Stimulated activated naive CD8-positive, alpha-beta T cell treated with anti-CD3 and anti-CD28 coated beads, Interleukin-15, amount 100 ng/mL, for 72 hours (primary cell): ENCODE measurements at places on chromosomes 2 and 18.

- DNase-seq: no peak
Observed at GRCh38 chr2:20207051-20207450, 17.9 kb downstream of the SDC1 start.

GRCh38 chr18:63844254-63844653, 43.3 kb upstream of the SERPINB2 start:
- no peak for DNase-seq

- DNase-seq: no peak
Observed at GRCh38 chr2:144448389-144449027, 71.4 kb downstream of the ZEB2 start.

- DNase-seq: no peak
Observed at GRCh38 chr2:215900843-215901242, 112.5 kb downstream of the MREG start.

DNA sequence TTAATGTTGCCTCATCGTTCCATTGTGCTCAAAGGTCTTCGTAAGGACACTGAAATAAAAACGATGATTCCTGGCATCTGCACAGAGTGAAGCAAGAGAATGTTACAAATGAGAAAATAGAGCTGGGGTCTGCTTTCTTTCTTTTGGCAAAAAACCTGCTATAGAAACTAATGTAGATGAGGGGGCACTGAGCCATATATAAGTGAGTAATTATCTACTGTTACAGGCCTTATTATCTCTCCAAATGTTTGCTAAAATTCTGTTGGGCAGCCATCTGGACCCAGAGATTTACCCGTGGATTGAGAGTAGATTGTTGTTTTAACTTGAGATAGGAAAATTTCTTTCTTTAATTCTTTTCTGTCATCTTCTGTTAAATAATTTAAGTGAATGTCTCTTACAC, 472.5 kb upstream of the PIK3C3 start:
- no peak for DNase-seq

GRCh38 chr18:74198453-74198852, 50.1 kb downstream of the TIMM21 start:
- DNase-seq: no peak

DNA sequence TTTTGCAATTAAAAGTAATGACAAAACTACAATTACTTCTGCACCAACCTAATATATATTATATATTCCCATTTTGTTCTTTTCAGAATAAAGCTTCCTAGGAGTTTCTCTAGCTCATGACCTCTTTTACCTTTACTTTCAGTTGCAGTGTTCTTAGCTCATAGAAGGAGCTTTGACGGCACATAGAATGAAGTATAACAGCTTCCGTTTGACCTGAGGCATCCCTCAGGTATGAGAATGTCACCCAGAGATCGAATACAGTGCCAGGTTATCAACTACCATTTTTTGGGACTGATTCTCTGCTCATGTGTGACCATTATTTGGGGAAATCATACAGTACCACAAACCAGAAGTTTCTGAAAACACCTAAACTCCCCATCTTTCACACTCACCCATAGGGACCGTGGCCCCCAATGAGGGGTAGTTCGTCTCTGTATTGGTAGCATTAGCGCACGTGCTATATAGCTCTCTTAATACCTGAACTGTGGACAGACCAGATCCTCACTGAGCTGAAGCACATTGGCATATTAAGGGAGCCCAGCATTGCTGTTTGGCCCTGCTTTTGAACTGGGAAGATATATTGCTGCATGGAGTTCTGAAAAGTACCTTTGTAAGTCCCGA, 123.0 kb downstream of the SPTBN1 start:
- DNase-seq: no peak

DNA sequence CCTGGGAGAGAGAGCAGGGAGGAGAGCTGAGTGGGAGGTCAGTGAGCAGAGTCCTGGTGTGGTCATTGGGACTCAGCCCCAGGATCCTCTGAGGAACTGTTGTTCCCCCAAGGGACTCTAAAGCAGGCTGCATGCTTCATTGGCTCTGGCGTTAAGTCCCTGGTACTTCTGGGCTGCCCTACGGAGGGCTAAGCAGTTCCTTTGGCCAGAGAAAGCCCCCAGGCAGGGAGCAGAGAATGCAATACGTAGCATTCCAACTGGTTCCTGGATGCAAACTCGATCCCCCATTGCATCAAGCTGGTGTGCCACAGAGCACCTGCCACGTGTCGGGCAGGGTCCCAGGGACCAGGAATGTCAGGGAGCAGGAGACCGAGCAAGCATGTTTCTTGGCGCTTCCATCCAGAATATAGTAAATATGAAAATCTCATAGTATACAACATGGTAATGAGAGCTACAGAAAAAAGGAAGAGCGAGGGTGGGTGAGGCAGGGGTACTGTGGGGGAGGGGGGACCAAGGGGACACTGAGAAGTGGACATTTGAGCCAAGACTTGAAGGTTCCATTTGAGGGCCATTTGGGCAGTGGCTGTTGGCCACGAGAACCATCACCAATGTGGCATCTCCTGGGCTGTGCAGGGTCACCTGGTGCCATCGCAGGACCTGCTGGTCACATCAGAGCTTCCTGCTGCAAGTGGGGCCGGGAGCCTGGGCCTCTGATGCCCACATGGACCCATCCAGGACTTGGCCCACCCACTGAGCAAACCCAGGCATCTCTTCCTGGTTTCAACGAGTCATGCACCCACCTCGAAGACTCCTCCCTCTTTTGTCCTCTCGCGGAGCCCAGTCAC, 160.4 kb downstream of the ASB1 start:
- DNase-seq: no peak

GRCh38 chr2:188181884-188182283, 109.8 kb upstream of the GULP1 start:
- DNase-seq: no peak

DNA sequence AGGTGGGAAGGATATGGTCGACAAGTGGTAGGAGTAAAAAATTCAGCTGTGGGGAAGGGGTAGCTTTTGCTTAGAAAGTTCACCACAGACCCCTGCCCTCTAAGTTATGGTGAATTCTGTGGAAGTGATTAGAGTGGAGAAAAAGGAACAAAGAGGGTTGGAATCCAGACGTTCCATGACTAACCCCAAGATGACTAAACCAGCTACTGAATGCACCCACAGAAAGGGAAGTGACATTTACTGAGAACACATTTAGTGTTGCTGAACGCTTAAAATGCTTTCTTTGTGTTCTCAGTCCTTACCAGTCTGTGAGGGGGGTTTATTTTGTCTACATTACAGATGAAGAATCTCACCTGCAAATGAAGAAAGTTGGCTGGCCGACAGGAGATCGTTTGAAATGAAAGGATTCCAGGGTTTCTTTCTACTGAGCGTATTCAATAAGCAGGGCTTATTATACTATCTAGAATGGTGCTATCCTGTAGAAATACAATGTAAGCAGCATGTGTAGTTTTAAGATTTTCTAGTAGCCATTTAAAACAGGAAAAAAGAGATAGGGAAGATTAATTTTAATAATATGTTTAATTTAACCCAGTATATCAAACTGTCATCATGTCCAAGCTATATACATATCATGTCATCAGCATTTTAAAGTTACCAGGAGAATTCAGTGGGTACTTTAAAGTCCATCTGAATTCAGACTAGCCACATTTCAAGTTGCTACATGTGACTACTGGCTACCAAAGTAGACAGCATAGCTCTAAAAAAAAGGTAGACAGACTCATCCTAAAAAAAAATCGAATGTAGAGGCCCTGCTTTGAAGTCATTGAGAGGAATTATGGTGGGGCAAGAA, 60.1 kb downstream of the LIMS1 start:
- no peak for DNase-seq

- DNase-seq: no peak
Observed at GRCh38 chr2:200131307-200131706, 175.2 kb upstream of the SPATS2L start.

GRCh38 chr2:60354713-60355112, 198.7 kb downstream of the BCL11A start:
- no peak for DNase-seq

DNA sequence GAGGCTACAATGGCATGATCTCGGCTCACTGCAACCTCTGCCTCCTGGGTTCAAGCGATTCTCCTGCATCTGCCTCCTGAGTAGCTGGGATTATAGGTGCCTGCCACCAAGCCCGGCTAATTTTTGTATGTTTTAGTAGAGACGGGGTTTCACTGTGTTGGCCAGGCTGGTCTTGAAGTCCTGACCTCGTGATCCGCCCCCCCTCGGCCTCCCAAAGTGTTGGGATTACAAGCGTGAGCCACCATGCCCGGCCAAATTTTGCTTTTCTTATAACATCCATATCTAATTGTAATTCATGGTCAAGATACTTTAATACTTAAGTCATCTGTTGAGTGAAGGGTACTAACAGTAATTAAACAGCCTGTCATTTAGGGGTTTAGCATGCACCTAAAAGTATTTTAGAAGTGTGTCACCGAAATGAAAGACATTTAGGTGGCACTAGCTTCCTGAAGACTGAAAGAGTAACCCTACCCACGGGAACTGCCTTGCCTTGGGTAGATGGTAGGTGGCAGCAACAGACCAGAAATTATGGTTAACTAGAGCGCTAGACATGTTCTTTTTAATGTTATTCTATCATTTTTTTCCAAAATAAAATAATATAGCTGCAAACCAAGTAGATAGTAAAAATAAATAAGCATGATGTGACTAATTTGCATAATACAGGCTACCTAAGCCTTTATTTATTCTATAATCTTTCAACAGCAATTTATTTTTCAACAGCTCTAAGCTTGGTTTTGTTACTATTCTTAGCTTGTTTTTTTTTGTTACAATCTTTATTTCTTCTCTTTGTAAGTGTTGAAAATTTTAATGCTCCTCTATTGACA, 8.6 kb upstream of the ACYP2 start:
- peak; percentile 32 for DNase-seq

DNA sequence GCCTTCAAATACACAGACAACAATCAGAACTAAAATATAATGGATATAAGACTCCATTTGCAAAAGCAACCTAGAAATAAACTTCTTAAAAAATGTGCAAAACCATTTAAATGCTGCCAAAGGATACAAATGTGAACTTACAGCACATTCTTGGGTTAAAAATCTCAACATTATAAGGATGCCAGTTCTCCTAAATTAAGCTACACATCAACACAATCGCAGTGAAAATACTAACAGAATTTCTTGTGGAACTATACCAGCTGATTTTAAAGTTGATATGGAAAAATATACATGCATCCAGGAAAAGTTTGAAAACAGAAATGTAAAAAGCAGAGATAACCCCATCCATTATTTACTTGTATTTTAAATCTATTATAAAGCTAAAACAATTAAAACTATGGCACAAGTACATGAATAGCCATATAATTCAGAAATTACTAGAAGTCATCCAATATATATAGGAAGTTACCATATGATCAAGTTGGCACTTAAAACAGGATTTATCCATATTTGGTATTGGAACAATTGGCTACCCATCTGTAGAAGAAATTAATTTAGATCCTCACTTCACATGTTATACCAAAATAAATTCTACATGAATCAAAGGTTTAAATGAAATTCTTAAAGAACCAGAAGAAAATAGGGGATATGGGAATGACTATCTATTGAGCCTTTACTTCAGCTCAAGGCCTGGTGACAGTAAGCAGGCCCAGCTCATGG, 151.7 kb upstream of the GLI2 start:
- no peak for DNase-seq

DNA sequence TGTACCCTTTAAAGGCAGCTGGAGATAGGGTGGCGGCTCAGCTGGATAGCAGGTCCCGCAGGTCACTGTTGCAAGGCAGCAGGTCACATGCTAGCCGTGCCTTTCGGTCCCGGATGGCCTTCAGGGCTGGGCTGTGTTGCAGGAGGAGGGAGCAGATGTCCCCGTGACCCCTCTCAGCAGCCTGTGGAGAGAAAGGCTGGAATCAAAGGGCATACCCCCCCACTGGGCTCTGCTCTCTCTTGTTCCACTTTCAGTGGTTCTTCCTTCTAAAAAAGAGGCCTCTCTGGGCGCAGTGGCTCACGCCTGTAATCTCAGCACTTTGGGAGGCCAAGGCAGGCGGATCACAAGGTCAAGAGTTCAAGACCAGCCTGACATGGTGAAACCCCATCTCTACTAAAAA, 4.4 kb upstream of the ANKRD23 start:
- DNase-seq: no peak

GRCh38 chr2:136863468-136863867, 98.1 kb downstream of the THSD7B start:
- no peak for DNase-seq

- DNase-seq: no peak
Observed at GRCh38 chr18:63888470-63889190, 1.1 kb downstream of the SERPINB2 start.

- peak; percentile 70 for DNase-seq
Observed at GRCh38 chr2:230925443-230925878, 419 bp upstream of the GPR55 start.

DNA sequence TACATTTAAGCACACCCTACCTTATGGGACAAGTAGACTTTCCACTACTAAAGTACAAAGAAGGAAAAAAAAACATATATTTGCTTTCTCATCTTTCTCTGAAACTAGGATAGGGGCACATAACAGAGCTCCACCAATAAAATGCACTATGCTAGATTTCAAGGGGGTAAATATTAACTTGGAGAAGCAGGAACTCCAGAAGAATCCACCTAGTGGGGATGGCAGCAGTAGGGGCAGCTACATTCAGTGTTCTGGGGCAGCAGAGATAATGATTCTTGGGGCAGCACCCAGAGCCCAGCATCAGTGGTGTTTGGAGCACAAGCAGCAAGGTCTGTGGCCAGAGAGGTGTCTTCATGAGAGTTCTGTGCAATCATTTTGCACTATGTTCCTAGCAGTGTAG, 64.7 kb downstream of the DTNB start:
- DNase-seq: no peak

GRCh38 chr2:11131166-11131920, 23.9 kb upstream of the SLC66A3 start:
- DNase-seq: no peak
